ENCODE measurements at places on chromosomes 7 and 10. TPM values are rescaled to one million over a fixed set of nuclear protein-coding genes. Genes with fewer than 3 reads are reported as not detected.

DNA sequence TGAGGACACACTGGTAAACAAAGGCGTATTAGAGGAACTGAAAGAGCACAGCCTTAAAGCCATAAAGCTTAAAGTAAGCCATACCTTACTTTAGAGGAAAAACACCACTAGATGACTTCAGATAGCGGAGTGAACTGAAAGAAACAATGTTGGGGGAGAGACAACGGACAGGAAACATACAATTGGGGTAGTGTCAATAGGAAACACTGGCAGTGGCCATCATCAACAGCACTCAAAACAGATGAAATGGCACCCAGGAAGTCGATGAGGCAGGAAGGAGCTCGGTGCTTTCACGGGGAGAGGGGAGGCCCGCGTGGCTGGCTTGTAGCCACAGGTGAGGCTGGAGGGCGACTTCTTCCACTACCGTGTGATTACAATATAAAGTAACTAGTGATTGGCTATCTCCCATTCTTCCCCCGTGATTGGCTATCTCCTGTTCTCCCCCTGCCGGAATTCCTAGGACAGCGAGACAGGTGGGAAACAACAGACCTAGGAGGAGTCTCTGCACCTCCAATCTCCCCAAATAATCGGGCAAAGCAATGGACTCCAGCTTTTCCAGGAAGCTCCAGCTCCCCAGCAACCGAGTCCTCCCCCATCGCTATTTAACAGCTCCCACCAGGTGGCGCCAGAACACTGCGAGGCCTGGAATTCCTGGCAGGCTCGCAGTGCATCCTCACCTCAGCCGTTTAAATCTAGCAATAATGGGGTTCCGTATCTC lies 2.4 kb upstream of the TAS2R38 start:
- no peaks in the 10 kb centered on the region for H3K36me3 ChIP-seq
- H3K4me3 ChIP-seq: peak overlapping the region; percentile 51
- H3K27me3 ChIP-seq: peaks cover 11% of the 10 kb centered on the region
- DNase-seq: peak; percentile 81
- H3K27ac ChIP-seq: no peak overlapping the region
- 0 out of 2 replicates have a peak, but pooled peaks cover 4% of the 10 kb centered on the region for H3K4me1 ChIP-seq

DNA sequence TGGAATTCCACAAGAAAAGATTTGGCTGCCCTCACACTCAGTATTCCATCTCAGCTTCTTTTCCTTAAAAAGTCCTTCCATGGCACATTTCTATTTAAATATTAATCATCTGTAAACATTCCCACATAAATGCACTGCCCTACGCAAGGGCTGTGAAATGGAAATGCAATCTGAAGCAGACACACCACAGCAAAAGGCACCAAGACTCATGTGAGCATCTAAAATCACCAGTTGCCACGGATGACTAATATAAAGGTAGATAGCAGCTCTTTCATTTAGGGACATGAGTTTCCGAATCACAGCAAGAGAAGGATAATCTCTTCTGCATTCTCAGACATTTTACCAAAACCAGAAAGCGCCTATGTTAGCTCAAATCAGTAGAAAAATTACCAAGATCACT lies 31.6 kb downstream of the COA1 start:
- H3K27ac ChIP-seq: peak overlapping the region; percentile 74
- H3K4me1 ChIP-seq: peaks cover 12% of the 10 kb centered on the region
- H3K4me3 ChIP-seq: no peak overlapping the region
- no peak for DNase-seq

RHOBTB1 gene
- 13.8 TPM for polyA plus RNA-seq

HOXA3 gene
- polyA plus RNA-seq: 0.15 TPM

- H3K4me3 ChIP-seq: no peak overlapping the region
- no peaks in the 10 kb centered on the region for H3K36me3 ChIP-seq
- DNase-seq: no peak
- no peaks in the 10 kb centered on the region for H3K4me1 ChIP-seq
Measured at GRCh38 chr10:52128056-52128683, 185.9 kb upstream of the DKK1 start.

- DNase-seq: no peak
- no peaks in the 10 kb centered on the region for H3K36me3 ChIP-seq
- H3K4me3 ChIP-seq: no peak overlapping the region
- H3K4me1 ChIP-seq: no peaks in the 10 kb centered on the region
- no peak overlapping the region for H3K27ac ChIP-seq
Measured at GRCh38 chr10:133523631-133524203, 3.4 kb upstream of the CYP2E1 start.

All from SK-N-SH (cell line).